Aorta (tissue), 5 donors: ENCODE measurements at places on chromosomes 2 and 18. TPM values are rescaled to one million over a fixed set of nuclear protein-coding genes. Genes with fewer than 3 reads are reported as not detected.
A peak's percentile ranks its signal among the peaks of the same experiment; 100 is the strongest.

Gene PID1
- 88.6 TPM for total RNA-seq

Gene ASIC4
- 0.42 TPM for total RNA-seq

Gene TLX2
- total RNA-seq, result not detected

- no peak for DNase-seq
Observed at GRCh38 chr18:38886235-38886634, 1320.6 kb upstream of the CELF4 start.

- DNase-seq, result no peak
Observed at GRCh38 chr18:59802031-59802430, 97.8 kb upstream of the PMAIP1 start.

- DNase-seq, result no peak
Observed at GRCh38 chr18:23542461-23542860, 39.1 kb downstream of the RMC1 start.

DNA sequence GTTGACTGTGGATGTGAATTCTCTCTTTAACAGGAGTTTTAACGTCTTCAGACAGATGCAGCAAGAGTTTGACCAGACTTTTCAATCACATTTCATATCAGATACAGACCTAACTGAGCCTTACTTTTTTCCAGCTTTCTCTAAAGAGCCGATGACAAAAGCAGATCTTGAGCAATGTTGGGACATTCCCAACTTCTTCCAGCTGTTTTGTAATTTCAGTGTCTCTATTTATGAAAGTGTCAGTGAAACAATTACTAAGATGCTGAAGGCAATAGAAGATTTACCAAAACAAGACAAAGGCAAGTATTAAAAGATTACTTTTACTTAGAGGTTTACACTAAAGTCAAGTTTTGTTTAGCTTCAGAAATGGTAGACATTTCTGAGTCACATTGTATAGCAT is 30.2 kb upstream of the TYMS start:
- no peak for DNase-seq

- DNase-seq, result peak; percentile 52
Observed at GRCh38 chr2:20665243-20666004, 1.5 kb upstream of the GDF7 start.
